ENCODE measurements at places on chromosomes 11 and 22. TPM values are rescaled to one million over a fixed set of nuclear protein-coding genes. Genes with fewer than 3 reads are reported as not detected.

DNA sequence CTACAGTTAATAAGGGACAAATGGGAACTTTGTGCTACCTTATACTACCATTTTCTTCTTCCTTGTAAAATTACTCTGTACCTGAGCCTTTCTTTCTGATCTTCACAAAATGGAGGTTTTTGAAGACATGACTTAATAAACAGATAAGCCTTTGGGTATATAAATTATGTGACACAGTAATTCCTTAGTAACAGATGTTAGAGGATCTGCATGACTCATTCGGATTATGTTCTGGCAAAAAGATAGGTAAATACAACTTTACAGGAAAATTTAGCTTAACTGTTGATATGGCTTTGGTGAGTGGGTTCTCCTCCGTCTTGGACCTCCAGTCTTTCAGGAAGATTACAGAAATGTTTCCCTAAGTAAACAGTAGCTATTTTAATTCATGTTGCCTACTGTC is 61.8 kb downstream of the BID start:
- ATAC-seq, result no peak

- no peak for ATAC-seq
Observed at GRCh38 chr22:49017482-49018329, 810.0 kb downstream of the BRD1 start.

Gene C22orf15
- 0.81 TPM for total RNA-seq

GRCh38 chr11:57546869-57547475 is 9.6 kb downstream of the SMTNL1 start:
- no peak for ATAC-seq

GRCh38 chr11:115503886-115504275 is 334 bp downstream of the CADM1 start:
- peak; percentile 7 for ATAC-seq

GRCh38 chr11:47460571-47461235 is 11.8 kb upstream of the RAPSN start:
- no peak for ATAC-seq

GRCh38 chr11:2263724-2264360 is 6.5 kb downstream of the ASCL2 start:
- no peak for ATAC-seq

DNA sequence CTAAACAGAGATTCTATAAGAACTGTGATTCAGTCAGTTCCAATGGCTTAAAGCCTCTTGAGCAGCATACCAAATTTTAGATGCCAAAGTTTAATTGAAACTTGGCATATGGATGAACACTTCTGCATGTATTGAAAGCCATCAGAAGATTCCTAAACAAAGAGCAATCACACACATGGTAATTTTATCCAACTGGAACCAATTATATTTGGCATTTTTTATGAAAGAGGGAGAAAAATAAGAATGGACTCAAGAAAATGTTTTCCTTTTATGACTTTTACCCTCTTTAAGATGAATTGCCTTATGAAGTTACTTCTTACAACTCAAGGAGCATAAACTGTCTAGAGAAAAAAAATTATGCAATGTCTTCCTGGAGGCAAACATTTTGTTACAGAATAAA is 7.4 kb downstream of the TRPC6 start:
- no peak for ATAC-seq

DNA sequence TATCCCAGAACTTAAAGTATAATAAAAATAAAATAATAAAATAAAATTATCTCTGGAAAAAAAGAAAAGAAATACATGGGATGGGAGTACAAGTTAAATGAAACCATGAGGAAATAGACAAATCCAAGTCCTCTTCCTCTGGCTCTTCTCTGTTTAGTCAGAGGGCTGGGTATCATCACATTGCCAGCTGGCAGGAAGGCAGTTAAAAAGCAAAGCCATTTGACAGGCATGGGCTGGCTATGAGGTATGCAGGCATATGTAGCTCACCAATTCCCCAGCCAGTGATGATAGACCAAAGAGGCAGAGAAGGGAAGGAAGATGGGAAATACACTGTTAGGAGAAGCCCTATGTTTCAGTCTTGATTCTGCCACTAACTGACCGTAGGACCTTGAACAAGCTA is 6.5 kb downstream of the LYVE1 start:
- no peak for ATAC-seq

All from gastroesophageal sphincter (tissue), 4 donors.